NCI-H524 treated with DMSO at 0.1 percent for 48 hours (cell line): ENCODE measurements at places on chromosomes 12 and 14.
A peak's percentile ranks its signal among the peaks of the same experiment; 100 is the strongest.

- DNase-seq = no peak
Observed at GRCh38 chr14:92646952-92647796, 101.3 kb downstream of the LGMN start.

DNA sequence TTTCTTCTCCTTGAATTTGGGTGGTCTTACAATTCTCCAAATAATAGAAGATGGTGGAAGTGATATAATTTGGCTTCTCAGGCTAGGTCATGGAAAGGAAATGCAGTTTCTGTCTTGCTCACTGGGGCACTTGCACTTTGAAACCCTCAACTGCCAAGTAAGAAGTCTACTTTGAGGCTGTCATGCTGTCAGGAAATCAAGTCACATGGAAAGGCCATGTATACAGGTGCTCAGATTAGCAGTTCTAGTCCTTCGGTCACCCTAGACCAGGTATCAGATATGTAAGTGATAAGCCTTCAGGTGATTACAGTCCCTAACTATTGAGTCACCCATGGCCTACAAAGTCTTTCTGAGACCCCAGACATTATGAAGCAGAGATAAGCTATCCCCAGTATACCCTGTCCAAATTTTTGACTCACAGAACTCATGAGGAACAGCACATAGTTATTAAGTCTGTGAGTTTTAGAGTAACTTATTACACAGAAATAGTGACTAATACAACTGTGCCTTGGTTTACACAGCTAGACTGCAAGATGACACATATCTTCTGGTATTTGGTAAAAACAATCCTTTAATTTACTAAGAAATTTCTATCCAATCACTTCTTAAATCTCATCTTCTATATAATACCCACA lies 26.3 kb upstream of the BBS10 start:
- no peak for DNase-seq

GRCh38 chr14:98913967-98914650 lies 357.9 kb downstream of the BCL11B start:
- DNase-seq = no peak

DNA sequence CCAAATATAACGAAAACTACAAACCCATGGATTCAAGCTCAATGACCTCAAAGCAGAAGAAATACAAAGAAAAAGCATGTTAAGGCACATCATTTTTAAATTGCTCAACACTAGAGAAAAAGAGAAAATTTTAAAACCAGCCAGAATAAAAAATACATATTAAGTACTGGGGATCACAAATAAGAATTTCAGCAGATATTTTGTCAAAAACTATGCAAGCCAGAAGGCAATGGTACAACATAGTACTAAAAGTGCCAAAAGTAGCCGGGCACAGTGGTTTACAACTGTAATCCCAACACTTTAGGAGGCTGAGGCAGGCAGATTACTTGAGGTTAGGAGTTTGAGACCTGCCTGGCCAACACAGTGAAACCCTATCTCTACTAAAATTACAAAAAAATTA lies 10.2 kb downstream of the SGPP1 start:
- DNase-seq = peak; percentile 15

GRCh38 chr14:54857830-54858269 lies 44.8 kb downstream of the GCH1 start:
- DNase-seq = no peak

- no peak for DNase-seq
Observed at GRCh38 chr14:40599725-40600124, 1007.0 kb upstream of the LRFN5 start.

- DNase-seq = no peak
Observed at GRCh38 chr12:42846782-42847181, 257.2 kb upstream of the PRICKLE1 start.

GRCh38 chr12:57046086-57046791 lies 3.7 kb downstream of the MYO1A start:
- no peak for DNase-seq

- no peak for DNase-seq
Observed at GRCh38 chr12:94674835-94675234, 24.5 kb upstream of the TMCC3 start.

GRCh38 chr12:111238075-111238734 lies 130.7 kb downstream of the PHETA1 start:
- DNase-seq = no peak

- DNase-seq = no peak
Observed at GRCh38 chr14:81390696-81391095, 9.4 kb downstream of the STON2 start.

GRCh38 chr12:57342207-57342691 lies 88.6 kb downstream of the R3HDM2 start:
- peak; percentile 11 for DNase-seq

GRCh38 chr12:101768781-101769180 lies 29.5 kb upstream of the SYCP3 start:
- DNase-seq = no peak

DNA sequence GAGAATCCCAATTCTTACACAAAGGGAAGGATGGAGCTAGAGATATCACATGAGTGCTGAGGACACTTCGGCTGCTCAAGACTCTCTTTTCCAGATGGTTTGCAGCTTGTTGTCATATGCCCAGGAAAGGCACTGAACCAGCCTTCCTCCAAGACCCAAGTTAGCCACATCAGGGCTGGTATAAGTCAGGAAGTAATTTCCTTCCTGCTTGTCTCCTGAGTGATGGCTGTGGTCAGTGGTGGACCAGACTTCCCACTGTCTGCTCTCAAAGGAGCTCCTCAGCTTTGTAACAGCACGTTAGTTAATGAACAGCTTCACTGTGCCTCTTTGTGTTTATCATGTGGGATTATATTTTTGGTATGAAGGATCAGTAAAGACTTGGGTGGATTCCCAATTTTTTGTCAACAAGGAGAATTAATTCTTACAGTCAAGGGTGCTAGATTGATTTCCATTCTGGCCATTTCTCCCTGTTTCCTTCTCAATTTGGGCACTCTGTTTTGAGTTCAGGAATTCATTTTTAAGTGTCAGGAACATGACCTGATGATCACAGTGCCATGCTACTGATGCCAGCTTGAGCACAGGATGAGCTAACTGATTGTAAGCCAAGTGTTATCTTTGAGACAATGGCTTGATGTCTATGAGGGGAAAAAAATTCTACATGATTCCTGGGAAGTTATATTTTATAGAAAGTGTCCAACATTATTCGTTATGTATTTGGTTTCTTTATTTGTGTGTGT lies 145.8 kb downstream of the GCH1 start:
- DNase-seq = no peak

- DNase-seq = peak; percentile 60
Observed at GRCh38 chr14:24734917-24735500, 101.0 kb upstream of the GZMB start.

GRCh38 chr14:39246618-39247017 lies 12.9 kb downstream of the MIA2 start:
- no peak for DNase-seq

- DNase-seq = no peak
Observed at GRCh38 chr14:100816950-100817901, 8.7 kb upstream of the MEG3 start.

DNA sequence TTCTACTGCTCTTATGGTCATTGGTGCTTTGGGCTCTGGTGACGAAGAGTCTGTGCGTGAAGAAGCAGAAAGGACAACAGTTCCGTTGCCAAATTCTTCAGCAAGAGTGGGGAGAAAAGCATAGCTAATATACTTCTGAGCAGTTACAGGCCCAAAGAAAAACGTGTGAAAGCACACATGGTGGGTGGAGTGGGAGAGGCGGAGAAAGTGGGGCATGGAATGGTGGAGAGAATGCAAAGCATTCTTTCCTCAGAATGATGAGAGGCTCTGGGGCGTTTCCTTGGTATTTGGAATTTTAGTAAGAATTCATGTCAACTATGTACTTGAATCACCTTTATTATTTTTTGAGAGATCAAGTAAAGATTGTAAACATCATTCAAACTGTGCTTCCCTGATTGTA lies 396.1 kb downstream of the NAV3 start:
- no peak for DNase-seq
